ENCODE measurements at places on chromosomes 7 and 10.

- no peak for DNase-seq
Observed at GRCh38 chr7:105940109-105940508, 23.0 kb upstream of the CDHR3 start.

DNA sequence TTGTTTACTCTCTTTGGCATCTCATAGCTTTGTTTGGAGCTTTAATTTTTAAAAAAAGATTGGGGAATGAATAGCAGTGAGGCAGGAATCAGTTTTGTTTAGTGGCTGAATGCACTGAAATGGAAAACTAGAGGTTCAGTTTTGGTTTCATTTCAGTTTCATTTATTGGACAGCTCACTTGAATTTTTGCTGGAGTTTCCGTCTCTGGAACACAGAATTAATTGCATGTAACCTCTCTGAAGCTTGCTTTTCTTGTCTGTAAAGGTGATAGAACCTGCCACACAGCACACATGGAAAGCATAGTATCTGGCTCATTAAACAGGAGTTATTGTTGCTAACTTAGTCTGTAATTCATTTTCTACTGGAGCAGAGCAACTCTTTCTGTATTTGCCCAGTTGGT, 7.1 kb downstream of the GRM8 start:
- no peak for DNase-seq

DNA sequence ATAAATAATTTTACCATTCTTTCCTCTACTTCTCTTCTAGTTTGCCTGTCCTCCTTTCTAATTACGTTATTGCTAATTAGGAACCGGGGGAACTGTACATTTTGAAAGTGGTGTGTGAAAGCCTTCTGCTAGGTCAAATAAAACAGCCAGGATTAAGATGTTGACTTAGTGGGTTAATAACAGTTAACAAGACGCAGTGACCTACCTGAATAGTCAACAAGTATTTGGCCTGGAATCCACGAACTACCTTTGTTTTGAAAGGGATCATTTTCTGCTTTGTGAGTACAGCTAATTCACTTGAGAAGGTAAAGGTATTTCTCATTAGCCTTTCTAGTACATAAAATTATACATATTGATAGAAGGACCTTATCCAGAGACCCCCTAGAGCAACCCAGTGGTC, 139.9 kb downstream of the COL28A1 start:
- DNase-seq: no peak

DNA sequence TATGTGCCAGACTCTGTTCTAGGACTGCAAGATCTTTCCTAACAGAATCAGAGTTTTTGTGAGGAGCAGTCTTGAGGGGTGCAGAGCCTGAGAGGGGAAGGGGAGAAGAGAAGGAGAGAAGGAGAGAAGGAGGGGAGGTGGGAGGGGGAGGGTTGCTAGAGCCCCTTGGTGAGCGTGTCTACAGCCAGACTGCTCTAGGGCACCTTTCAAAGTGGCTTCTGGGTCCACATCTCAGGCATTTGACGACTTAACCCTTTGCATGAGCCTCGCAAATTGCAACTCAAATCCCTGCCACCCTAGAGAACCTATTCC, 31.1 kb upstream of the LEP start:
- no peak for DNase-seq

DNA sequence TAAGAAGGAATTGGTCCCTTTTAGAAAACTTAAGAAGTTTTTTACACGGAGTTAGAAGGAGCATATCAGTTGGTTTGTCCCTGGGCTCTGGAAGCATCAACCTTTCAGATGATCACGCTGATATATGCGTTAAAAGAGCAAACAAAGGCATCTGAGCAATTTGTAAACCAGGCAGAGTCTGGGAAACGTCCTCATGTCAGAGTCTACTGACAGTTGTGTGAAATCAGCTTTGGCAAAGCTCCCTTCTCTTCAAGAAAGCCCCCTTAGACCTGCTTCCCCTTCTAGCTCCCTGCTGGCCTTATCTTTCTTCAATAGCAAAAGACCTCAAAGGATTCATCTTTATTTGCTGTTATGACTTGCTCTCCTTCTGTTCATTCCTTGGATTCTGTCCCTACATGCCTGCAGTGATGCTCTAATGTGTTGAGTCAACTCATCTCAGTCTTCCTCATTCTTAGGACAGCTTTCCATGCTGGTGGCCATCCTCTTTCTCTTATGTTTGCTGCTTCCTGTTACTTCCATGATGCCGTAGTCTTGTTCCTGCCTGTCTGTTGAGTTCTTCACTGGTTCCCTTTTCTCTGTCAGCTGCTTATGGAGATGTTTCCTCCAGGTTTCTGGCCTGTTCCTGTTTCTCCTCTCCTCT, 106.5 kb upstream of the BMPER start:
- DNase-seq: no peak

DNA sequence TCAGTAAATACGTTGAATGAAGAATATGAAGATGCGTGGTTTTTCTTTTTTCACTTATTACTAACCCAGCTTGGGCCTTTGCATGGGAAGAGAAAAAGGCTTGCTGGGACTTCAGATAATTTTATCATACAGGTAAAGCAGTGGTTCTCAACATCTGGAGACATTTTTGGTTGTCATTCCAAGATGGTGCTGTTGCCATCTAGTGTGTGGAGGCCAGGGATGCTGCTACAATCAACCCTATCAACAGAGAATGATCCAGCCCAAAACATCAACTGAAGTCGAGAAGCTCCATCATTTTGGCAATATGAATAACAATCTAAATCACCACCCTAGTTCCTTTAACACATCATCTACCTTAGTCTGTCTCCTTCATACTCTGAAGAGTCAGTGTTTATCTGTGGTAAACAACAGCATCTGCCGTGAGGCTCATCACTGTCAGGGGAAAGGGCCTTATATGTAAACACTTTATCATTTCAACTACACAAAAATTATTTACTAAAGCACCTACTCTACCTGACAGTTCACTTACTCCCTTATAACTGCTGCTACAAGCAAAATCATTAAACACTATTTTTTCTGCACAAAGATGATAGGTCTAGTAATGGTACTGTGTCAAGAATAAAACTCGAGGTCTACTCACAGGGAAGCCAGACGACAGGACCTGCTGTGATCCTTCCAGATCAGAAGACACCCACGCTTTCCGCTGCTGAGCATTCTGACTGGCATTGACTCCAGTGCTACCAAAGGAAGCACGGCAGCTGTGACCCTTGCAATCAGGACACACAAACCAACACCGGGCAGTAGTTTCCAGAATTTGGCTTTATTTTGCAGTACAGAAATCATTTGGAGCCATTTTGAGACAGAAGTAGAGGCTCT, 48.6 kb downstream of the GDI2 start:
- DNase-seq: no peak

DNA sequence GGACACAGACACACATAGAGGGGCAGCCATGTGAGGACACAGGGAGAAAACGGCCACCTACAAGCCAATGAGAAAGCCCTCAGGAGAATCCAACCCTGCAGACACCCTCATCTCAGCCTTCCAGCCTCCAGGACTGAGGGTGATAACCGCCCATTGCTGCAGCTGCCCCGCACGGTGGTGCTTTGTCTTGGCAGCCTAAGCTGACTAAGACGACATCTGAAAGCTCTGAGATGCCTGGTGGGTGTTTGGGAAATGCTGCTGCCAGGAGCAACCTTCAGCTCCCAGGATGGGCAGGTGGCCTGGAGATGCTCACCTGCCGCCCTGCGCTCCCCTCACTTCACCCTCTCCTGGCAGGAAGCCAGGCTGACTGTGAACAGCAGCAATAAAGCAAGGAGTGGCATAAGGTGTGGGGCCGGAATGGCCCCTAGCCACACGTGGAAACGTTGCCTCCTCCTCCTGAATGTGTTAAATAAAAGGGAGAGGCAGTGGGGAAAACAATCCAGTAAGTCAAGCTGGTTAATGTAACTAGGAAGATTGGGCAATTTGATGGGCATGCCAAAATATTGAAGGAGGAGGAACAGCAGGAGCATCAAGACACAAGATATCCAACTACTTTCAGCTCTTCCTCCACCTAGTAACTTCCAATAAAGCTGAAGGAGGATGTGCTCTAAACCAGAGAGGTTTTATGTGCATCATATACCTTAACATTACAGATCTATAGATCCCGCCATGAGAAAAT, 121.5 kb downstream of the TNS3 start:
- DNase-seq: peak; percentile 75

DNA sequence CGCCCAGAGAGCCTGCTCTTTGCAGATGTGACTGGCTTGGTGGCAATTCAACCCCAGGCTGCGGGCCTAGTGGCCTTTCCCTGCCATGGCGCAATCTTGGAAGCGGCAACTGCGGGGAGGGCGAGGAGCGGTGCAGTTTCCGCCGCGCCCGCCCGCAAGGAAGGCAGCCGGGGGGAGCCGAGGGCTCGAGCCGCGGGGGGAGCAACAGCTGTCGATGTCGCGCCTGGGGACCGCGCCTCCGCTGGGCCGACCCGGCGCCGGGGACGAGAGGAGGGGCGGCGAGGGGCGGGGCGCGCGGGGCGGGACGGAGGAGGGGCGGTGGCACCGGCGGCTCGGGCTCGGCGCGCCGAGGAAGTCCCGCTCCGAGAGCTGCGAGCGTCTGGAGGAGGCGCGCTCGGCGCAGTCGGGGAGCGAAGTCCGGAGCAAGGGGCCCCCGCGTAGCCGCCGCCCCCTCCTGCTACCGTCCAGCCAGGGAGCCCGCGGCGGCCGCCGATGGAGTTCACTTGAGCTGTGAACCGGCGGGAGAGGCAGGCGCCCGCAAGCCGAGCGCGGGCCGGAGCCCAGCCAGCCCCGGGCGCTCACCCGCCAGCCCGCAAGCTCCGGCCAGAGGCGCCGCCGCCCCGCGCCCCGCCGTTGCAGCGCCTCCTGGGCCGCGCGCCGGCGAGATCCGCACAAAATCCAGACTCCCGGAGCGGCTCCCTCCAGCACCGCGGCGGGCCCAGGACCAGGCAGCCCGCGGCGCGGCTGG, 438.1 kb upstream of the GALNT17 start:
- no peak for DNase-seq

- no peak for DNase-seq
Observed at GRCh38 chr7:15862781-15863165, 176.3 kb upstream of the MEOX2 start.

DNA sequence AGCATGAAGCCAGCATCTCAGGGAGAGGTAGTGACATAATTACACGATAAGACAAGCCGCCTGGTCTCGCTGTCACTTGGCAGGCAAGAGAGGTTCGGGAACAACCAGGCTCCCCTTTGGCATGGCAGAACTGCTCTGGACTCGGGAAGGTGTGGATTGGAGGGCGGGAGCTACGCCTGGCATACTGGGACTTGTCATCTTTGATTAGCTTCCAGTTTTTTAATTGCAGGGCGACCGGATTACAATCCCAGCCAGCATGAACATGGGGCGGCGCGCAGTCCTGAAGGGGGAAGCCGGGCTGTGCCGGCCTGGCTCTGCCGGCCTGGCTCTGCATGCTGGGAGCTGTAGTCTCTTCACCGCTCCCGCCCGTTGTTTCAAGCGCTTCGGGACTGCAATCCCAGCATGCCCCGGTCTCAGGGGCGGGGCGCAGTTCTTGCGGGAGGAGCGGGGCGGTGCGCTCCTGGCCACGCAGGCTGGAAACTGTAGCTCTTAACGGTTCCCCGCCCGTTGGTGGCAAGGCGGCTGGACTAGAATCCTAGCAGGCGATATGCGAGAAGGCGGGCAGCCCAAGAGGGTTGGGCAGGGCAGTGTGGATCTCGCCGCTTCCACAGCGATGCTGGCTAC, 45.5 kb upstream of the ZNF716 start:
- DNase-seq: no peak

DNA sequence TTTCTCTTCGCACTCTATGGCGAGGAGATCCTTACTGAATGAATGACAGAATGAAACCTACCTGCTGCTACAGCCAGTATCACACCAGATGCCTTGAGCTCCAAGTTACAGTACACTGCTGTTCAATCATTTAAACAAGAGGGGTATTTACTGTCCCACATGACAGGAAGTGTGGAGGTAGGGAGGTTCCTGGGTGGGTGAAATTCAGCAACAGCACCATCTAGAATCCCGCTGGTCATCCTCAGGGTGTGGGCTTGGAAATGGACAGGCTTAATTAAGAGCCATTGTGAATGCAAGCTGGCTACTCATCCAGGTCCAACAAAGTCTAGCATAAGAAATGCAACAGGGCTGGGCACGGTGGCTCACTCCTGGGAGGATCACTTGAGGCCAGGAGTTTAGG, 14.7 kb downstream of the CYTH3 start:
- no peak for DNase-seq

DNA sequence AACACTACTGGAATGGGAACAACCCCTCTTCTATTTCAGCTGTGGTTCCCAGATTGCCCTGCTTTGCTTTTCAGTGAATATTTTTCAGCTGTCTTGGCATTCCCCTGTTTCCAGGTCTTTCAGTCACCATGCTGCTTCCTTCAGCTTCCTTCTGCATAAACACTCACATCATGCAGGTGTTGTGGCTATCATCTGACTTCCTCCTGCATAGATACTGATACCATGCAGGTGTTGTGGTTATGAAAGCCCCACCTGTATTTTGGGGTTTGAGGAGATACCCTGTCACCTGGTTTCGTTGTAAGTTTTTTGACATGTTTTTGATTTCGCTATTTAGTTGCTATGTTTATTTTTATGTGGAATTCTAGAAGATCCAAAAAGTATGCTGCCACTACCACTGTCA, 71.5 kb downstream of the SLC35B4 start:
- no peak for DNase-seq

- DNase-seq: no peak
Observed at GRCh38 chr10:90641731-90642130, 216.1 kb downstream of the HTR7 start.

DNA sequence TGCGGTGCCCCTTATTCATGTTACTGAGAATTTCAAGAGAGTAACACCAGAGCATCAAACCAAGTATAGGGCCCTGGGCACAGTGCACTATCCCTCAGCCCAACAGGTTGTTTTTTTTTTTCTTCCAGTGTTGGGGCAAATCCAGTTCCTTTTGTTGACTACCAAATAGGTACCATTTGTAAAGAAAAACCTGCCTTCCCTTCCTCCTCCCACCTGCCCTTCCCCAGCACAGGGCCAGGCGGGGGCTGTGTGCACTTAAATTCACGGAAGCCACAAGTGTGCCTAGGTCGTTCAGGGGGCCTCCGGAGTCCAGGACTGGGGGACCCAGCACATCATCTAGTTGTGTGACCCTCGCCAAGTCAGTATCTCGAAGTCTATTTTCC, 595 bp upstream of the SFXN4 start:
- no peak for DNase-seq

DNA sequence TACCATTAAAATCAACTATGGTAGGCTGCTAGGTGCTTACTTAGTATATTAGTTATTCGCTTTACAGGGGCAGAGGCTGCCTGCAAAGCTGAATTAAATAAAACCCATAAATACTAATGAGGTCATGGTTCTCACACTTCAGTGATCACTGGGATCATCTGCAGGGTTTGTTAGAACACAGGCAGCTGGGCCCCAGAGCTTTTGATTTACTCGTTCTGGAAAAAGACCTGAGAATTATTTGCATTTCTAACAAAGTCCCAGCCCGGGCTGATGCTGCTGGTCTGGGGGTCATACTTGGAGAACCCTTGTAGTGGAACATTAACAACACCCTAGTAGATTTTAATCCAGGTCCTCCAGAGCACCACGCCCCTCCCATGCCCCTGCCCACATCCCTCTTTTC, 8.5 kb downstream of the UCN3 start:
- no peak for DNase-seq

GRCh38 chr10:63227207-63227895, 94.2 kb downstream of the NRBF2 start:
- DNase-seq: no peak

Data from NCI-H1417 treated with DMSO at 0.1 percent for 48 hours (cell line).